ENCODE measurements at places on chromosomes 4 and X.

DNA sequence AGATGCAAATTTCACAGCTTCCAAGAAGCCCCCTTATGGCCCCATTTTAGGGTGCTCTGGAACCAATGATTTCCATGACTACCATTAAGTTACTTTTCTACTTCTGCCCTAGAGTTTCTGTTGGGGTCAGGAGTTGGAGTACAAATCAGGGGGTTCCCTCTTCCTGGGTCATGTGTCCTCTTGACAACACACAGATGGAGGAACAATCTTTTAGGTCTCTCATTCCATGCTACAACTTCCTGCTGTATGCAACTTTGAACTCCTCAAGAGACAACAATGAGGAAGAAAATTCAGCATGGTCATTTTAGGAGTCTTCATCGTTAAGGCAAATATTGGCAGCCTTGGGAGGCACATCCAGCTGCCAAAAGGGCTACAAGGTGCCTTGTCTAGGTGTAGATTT, 79.7 kb downstream of the SEL1L3 start:
- no peak for DNase-seq

GRCh38 chr4:81042578-81043365, 12.3 kb downstream of the BMP3 start:
- DNase-seq: no peak

DNA sequence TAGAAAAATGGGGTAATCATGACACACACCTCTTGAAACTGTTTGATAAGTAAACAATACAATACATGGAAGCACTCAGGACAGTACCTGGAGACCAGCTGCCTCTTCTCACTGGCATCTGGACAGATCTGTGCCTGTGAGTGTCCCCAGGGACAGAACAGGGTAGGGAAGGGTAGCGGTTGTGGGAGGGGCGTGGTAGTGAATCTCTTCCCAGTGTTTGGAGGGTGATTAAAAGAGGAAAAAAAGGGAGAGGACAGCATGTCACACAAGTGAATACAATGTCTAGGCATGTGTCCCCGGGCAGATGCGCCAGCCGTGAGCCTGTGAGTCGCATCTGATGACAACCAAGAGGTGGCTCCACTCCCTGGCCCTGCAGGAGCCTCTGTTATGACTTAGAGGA, 138.8 kb upstream of the MSX1 start:
- no peak for DNase-seq

DNA sequence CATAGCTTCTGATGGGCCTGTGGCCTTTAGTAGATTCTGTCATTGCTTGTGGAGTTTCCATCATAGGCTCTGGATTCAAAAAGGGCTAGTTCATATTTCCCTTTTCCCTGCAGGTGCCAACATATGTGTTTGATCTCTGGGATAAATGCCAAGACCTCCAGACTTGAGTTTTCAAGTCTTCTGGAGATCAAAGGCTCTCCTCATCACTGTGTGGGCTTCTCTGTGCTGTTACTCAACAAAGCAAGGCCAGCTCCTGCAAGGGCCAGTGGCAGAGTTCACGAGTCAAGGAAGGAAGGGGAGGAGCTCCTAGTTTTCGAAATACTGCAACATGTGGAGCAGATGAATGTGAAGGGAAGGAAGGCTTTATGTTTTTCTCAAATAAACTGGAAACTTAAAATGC, 62.7 kb upstream of the SCML1 start:
- DNase-seq: no peak

DNA sequence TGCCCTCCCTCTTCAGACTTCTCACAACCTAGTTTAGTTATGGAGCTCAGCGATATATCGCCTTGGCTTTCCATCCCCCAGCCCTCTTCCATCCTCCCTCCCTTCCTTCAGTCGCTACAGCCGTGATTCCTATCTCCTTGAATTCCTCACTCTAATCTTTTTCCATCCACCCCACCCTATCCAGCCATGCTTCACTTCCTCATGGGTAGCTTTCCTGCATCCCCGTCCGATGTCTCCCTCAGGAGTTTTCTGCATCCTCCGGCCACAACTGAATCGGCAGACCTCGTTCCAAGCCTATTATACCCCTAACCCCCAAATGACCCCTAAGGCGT, 456 bp downstream of the SNX12 start:
- DNase-seq: no peak

- DNase-seq: no peak
Observed at GRCh38 chr4:20859097-20859781, 159.0 kb downstream of the PACRGL start.

DNA sequence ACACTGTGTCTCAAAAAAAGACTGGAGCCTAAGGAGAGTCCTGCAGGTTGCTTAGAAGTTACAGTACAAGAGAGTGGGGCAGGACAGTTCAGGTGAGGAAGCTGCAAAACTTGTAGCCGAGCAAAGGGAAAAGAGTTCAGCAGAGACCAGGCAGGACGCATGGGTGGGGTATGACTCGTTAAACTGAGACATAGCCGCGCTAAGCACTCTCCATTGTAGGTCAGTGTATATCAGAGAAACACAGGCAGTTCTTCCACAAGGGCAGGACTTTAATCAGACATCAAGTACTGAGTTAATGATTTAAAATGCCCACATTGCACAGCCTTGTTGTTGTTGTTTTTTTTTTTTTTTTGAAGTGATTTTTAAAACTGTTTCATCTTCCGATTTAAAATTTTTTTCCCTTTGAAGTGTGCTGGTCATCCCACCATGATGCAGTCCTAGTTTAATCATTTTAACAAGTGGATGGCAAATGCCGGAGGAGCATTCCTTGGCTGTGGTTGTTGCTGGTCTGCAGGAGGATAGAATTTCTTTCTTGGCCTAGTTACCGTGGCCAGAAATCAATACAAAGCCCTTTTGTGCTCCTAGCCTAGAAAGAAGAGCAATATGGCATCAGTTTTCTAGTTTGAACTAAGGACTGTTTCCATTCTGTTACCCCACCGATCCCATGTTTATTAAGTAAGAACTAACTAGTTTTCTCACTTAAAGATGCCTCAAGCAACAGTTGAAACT, 10.3 kb downstream of the LAP3 start:
- no peak for DNase-seq

DNA sequence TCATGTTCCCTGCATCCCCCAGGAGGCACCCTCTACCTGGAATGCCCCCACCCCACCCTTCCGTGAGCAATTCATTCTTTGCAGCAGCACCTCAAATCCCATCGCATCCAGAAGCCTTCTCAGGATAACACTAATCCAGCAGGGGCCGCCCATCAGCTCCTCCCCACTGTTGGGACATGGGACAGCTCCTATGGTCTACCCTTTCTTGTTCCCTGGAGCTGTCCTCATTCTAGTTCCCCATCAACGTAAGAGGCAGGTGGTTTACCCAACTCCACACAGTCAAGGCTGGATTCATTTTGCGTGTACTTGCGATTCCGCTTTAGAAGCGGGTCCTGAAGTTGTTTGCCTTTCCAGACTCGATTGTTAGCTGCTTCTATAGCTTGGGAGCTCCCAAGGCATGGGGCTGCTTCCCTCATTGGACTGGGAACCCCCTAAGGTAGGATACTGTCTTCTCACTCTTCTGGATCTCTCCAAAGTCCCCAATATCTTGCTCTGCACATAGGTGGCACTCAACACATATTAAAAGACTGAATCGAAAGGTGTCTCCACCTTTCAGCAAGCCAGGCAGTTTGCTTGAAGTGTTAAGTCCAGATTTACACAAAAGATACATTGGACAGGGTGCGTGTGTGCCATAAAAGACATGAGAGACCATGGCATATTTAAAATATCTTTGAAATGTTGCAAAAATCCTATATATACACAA, 942 bp upstream of the APLN start:
- no peak for DNase-seq
